ENCODE measurements at places on chromosomes 12 and 14.

DNA sequence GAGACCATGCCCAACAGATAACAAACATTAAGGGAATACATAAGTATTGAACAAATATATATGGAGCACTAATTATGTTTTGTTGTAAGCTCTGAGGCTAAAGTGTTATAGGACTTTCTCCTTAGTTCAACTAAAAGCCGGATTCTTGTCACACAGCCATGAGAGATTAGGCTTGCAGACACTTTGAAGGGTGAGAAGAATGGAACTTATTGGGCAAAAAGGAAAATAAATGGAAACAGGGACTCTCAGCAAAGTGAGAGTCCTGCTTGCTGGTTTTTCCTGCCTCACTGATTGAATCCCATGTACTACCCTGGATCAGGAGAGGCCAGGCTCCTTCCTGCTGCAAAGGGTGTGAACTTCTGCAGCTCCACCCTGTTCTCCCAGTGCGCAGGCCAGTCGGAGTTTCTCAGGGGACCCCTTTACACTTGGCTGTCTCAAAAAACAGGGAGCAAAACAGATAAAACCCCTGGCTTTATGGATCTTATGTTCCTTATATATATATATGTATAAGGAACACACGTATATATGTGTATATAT, 77.1 kb upstream of the FUT8 start:
- no peak for DNase-seq

GRCh38 chr14:63663428-63664341, 22.0 kb upstream of the WDR89 start:
- no peak for DNase-seq

DNA sequence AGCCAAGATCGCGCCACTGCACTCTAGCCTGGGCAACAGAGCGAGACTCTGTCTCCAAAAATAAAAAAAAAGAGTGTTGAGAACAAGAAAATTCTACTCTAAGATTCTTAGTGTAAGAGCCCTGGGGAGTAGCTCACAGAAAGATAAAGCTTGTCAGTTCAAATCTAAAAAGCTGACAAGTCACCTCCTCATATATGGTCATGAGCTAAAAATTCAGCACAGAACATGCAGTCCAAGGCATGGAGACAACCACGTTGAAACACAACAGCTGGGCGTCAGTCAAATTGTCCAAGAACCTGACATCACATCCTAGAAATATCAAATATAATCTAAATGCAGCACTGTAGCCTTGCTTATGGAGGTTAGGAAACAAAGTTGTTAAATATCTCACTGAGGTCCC, 47.8 kb downstream of the CLIP1 start:
- DNase-seq, result no peak

DNA sequence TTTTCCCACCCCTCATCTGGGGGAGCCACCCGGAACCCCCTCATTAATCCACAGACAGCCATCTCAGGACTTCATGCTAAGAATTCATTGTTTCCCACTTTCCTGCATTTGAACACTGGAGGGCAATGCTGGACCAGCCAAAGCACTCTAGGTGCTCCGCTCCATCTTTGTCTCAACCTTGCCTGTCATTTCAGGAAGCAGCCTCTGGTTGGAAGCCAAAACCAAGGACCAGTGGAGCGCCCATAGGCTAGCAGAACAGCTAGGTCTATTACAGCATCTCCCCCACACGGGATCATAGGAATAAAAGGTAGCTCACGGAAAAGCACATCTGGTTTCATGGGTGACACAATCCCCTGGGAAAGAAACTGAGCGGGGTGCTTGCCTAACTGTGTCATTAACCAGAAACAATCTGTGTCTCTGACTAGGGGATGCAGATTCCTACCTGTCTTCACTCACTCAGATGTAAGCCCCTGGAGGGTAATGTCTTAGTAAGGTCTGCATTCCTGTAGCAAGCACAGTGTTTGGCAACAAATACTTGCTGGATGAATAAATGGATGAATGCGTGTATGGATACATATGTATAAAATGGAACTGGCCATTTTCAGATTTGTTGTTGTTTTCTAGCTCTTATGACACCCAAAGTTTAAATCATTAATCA, 197.0 kb downstream of the DAD1 start:
- DNase-seq, result no peak

GRCh38 chr14:60859525-60859924, 121.4 kb downstream of the TRMT5 start:
- no peak for DNase-seq

- no peak for DNase-seq
Observed at GRCh38 chr14:97976861-97977260, 1179.7 kb downstream of the VRK1 start.

DNA sequence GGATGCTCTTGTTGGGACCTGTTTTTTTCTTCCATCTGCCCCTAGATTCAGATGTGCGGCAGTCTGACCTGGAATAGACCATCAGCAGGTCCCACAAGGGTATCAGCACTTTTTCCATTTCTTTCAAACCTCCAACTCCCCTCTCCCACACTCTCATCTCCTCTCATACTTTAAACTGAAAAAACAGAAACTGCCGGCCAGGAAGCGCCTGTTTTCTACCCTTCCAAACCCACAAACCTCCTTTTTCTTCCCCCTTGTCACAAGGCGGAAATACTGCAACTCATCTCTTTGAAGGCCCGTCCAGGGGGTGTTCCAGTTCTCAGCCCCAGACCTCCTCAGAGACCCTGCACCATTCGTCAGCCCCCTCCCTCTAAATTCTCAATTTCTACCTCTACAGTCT, 62.5 kb upstream of the FKBP4 start:
- no peak for DNase-seq

DNA sequence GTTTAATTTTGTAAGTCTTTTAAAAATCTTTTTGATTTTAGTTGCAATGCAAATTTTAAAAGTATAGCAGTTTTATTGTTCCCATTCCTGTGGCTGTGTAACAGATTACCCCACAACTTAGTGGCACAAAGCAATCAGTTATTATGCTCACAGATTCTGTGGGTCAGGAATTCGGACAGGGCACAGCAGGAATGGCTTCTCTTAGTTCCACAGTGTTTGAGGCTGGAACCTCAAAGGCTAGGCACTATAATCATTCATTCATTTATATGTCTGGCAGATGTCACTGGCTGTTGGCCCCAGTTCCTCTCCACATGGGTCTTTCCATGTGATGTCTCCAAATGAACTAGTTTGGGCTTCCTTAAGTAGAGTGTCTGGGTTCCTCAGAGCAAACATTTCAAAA, 193.3 kb downstream of the RAD51B start:
- no peak for DNase-seq

- no peak for DNase-seq
Observed at GRCh38 chr12:2094597-2094996, 41.8 kb downstream of the CACNA1C start.

- DNase-seq, result no peak
Observed at GRCh38 chr12:510071-510825, 50.5 kb downstream of the B4GALNT3 start.

DNA sequence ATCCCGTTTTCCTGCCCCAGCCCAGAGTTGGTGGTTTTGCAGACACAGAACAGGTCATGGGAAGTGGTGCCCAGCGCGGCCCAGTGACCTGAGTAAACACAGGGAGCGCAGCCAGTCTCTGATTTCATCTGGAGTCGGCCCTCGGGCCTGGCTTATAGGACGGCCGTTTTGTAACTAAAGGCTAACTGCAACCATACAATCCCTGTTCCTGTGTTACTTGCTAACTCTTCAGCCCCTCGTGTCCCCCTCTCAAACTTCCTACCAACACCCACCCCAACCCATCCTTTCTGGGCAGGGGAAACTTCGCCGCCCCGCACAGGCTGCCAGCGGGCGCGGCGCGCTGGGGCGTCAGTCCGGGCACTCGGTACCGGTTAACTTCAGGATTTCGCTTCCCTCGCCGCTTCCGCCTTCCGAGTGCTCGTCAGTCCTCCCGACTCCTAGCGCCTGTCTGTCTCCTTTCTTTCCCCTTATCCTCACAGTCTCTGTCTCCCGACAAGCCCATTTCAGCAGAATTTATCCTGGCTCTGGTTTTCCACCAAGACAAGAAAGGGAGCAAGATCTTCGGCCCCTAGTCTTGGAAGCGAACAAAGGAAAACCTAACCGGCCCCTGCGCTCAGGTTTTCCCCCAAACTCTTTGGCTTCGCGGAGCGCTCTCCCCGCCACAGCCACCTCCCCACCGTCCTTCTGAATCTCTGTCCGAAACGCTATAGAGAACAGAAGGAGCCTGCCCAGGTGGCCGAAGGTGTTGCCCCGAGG, 2.0 kb downstream of the SIX1 start:
- DNase-seq, result no peak

DNA sequence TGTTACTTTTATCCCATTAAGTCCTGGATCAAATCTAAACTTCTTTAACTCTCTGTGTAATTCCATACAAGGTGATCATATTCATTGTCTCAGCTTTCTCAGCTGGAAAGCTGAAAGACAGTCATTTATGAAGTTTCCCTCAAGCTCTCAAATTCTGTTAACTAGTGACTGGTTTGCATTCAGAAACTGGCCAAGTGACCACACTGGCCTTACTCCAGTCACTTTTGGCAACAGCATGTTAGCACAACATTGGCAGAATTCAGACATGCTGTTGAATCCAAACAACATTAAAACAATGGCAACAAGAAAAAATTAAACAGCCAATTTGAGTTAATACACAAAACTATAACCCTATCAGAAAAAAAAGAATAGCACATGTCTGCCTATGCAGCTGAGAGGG, 343.3 kb downstream of the MDGA2 start:
- no peak for DNase-seq

DNA sequence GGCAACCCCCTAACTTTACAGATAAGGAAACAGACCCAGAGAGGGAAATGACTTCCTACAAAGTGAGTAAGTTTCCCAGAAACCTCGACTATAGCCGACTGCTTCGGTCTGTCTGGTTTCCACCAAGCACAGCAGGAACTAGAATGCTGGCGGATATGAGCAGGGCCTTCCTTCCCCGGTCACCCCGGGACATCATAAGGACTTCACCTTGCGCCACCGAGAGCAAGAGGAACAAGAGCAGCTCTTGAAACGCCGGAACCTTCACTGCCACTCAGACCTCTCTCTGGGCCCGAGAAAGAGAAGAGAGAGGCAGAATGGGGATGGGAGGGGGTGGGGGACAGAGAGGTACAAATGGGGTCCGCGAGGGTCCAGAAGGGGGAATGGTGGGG, 29.4 kb upstream of the GPR68 start:
- no peak for DNase-seq

DNA sequence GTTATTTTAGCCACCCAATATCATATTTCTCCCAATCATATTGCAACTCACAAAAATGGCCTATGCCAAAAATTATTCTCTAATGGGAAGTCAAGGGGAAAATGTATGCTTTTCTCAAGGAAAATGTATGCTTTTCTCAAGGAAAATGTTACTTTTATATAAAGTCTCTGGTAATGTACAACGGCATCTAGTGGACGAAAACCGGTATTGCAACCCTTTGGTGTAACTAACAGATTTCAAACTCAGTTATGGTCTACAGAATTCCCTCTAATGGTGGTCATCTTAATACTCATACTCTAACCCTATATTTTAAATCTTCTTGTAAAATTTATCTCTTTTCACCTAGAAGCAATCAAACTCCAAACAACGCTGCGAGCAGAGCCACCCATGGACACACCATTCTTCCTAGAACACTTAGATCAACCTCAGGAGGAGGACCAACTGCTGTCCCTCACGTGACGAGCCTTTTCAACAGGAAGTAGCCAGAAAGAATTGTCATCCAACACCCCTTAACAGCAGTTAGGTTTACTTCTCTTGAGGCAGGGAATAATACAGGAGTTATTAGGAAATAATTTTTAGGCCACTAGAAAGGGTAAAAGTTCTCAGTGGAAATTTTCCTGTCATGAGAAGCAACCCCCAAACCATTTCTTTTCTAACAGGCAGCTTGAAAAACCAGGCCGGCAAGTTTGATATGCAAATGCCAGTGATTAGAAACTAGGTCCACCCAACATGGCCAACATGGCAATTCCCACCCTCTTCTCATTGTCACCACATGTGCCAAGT, 20.1 kb downstream of the APOBEC1 start:
- no peak for DNase-seq

DNA sequence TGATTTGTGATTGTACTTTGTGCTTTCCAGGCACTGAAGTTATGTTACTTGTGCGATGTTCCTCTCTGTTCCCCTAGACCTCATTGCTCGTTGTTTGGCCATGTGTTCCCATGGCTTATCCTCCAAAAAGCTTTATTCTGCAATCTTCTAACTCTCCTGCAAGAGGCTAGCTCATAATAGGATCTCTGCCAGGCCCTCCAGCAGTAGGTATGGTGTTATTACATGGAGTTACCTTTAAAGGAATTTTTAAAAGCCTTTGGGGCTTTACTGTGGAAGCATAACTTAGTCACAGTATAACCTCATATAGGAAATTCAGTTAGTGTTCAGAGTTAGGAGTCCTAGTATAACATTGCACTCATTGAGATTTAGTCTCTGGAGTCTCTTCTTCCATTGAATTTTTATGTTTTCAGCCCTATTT, 292.3 kb downstream of the RAD51B start:
- no peak for DNase-seq

DNA sequence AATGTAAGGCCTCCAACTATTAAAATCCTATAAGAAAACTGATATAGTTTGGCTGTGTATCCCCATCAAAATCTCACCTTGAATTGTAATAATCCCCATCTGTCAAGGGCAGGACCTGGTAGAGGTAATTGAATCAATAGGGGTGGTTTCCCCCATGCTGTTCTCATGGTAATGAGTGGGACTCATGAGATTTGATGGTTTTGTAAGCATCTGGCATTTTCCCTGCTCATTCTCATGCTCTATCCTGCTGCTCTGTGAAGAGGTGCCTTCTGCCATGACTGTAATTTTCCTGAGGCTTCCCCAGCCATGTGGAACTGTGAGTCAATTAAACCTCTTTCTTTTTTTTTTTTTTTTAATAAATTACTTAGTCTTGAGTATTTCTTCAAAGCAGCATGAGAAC, 31.9 kb downstream of the TSPAN19 start:
- no peak for DNase-seq

DNA sequence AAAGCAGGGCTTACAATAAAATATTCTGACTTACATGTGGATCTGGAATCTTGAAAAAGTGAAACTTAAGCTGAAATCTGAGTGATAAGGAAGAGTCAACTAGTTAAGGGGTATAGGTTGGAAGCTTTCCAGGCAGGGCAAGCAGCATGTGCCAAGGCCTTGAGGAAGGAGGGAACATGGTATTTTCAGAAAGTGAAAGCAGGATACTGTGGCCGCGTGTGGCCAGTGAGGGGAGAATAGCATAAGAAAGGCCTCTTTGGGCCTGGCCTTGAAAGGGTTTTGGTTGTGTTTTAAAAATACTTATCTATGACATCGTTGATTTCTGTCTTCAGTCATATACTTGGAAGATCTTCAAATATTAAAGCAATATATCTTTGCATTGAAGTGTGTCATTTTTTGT, 213.4 kb downstream of the AKAP6 start:
- DNase-seq, result no peak

GRCh38 chr12:79388011-79388410, 302.8 kb downstream of the PAWR start:
- no peak for DNase-seq

DNA sequence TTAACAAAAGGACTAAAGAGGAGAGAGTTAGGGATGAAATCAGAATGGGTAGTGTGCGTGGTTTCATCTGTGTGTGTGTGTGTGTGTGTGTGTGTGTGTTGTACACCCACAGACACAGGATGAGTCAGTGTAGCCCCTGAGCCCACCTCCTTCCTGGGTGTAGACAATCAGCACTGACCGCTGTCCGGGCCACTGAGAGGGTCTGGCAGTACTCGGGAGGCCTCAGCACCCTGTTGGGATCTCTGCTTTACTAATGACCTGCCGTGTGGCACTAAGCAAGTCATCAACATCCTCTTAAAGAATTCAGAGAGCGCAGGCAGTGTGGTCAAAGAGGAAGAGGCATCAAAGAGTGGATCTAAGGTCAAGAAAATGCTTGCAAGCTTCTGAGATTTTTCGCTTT, 112.6 kb downstream of the PRMT8 start:
- no peak for DNase-seq

Measured in activated T-cell treated with anti-CD3 and anti-CD28 coated beads for 1 hour (primary cell).